ENCODE measurements at places on chromosomes 16 and 17.

- no peak for DNase-seq
Observed at GRCh38 chr17:17926840-17927449, 45.3 kb downstream of the TOM1L2 start.

DNA sequence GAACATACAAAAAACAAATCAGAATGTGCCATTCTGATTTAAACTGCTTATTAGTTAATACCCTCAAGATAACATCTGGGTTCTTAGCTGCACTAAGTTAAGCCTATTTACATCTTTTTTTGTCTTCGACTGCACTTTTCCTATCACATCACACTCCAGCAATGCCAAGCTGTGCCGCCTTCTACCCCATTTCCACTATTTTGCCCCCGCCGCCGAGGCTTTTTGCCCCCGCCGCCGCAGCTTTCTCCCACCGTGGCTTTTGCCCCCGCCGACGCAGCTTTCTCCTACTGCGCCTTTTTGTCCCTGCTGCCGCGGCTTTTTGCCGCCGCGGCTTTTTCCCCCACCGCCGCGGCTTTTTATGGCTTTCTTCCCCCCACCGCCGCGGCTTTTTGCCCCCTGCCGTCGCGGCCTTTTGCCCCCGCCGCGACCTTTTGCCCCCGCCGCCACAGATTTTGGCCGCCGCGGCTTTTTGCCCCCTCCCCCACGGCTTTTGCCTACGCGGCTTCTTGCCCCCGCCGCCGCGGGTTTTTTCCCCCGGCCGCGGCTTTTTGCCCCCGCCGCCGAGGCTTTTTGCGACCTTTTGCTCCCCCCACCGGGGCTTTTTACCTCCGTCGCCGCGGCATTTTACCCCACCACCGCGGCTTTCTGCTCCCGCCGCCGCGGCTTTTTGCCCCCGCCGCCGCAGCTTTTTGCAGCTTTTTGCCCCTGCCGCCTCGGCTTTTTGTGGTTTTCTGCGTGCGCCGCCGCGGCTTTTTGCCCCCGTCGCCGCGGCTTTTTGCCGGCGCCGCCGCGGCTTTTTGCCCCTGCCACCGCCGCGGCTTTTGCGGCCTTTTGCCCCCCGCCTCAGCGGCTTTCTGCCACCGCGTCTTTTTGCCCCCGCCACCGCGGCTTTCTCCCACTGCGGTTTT is 331.4 kb upstream of the WSB1 start:
- DNase-seq = no peak

- DNase-seq = peak; percentile 30
Observed at GRCh38 chr16:66367968-66368891, 1.7 kb downstream of the CDH5 start.

- DNase-seq = no peak
Observed at GRCh38 chr17:57068222-57068658, 16.8 kb upstream of the AKAP1 start.

GRCh38 chr17:76501018-76501826 is at the start of gene RHBDF2:
TSS of gene RHBDF2 (minus strand) at chr17:76501423. CDS start at chr17:76481524, 19,899 bp downstream.
- DNase-seq = peak; percentile 90

Data from hematopoietic multipotent progenitor cell (in vitro differentiated cells).